AG04450 (cell line): ENCODE measurements at places on chromosomes 1 and 21.

DNA sequence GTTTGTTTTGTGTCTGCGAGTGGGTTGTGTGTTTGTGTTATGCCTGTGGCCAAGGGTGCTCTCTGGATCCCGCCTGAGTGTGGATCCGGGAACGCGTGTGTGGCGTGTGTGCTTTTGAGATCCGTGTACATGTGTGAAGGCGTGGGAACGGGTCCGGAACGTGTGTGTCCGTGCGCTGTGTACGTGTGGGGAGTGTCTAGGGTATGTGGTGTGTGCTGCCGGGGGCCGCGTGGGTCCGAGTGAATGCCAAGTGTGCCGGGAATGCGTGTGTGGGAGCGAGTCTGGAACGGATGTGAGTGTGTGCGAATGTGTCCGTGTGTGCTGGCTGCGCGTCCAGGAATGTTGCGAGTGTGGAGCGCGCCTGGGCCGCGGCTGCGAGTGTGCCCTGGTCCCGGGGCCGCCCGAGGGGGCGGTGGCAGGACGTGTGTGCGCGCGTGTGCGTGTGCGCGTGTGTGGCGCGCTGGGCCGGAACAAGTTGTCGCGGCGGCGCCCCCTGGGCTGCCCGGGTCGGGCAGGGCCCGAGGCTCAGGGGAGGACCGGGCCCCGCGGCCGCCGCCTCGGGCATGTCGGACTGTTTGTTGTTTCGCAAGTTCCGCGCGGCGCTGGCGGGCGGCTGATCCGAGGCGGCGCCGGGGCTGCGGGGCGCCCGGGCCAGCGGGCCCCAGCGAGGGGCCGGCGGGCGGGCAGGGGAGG lies 953 bp downstream of the PTPRU start:
- no peak for DNase-seq

GRCh38 chr1:227887697-227888403 lies 59.9 kb downstream of the WNT9A start:
- DNase-seq = no peak

DNA sequence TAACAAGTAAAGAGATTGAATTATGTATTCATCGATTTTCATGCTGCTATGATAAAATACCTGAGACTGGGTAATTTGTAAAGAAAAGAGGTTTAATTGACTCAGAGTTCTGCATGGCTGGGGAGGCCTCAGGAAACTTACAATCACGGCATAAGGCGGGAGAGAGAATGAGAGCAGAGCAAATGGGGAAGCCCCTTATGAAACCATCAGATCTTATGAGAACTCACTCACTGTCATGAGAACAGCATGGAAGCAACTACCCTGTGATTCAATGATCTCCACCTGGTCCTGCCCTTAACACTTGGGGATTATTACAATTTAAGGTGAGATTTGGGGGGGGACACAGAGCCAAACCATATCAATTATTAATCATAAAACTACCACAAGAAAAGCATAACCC lies 3.3 kb upstream of the GBP3 start:
- no peak for DNase-seq

GRCh38 chr1:199243423-199244061 lies 604.7 kb downstream of the PTPRC start:
- DNase-seq = no peak

DNA sequence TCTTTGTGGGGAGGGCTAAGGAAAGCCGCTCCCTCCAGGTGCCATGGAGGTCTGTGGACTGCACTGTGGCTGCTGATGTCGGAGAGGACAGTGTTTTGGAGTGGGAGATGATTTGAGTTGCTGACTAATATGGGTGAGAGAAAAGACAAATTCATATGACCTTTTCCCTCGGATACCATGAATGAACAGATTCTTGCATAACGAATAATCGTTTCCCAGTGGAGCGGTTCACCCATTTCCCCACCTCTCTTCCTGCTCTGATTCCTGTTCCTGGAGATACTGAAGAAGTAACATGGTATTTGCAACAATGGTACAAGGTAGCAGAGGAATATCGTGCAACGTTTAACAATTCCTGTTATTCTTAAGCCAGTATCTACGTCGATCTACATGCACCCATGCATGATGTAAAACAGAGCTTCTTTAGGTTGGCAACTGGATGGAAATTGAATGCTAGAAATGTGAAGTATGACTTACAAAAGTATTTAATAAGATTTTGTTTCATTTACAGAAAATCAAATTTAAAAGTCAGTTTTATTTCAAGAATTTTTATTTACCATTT lies 227.1 kb downstream of the TOMM20 start:
- DNase-seq = no peak

- no peak for DNase-seq
Observed at GRCh38 chr1:157775101-157775870, 1.6 kb downstream of the FCRL2 start.

- DNase-seq = no peak
Observed at GRCh38 chr1:94538243-94538827, 3.2 kb downstream of the F3 start.

GRCh38 chr1:222995620-222996309 lies 147.3 kb downstream of the TLR5 start:
- no peak for DNase-seq

GRCh38 chr1:95179205-95179986 lies 54.6 kb upstream of the RWDD3 start:
- no peak for DNase-seq

DNA sequence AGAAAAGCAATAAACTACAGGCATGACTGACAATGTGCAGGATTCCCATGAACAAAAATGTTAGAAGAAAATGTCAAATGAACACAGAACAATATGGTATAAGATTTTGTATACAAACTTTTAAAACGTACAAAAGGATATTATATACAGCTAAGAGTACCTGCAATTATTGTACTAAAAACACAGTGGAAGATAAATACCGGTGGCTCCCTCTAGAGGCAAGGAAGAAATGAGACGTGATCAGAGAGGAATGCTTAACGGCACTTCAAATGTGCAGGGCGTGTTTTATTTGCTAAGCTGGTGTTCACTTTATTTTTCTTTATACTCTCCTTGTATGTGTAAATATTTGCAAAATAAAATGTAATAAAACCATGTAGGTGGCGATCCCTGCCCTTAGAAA lies 191.8 kb upstream of the SAMSN1 start:
- DNase-seq = no peak

GRCh38 chr1:116089870-116090269 lies 21.3 kb upstream of the MAB21L3 start:
- DNase-seq = no peak

DNA sequence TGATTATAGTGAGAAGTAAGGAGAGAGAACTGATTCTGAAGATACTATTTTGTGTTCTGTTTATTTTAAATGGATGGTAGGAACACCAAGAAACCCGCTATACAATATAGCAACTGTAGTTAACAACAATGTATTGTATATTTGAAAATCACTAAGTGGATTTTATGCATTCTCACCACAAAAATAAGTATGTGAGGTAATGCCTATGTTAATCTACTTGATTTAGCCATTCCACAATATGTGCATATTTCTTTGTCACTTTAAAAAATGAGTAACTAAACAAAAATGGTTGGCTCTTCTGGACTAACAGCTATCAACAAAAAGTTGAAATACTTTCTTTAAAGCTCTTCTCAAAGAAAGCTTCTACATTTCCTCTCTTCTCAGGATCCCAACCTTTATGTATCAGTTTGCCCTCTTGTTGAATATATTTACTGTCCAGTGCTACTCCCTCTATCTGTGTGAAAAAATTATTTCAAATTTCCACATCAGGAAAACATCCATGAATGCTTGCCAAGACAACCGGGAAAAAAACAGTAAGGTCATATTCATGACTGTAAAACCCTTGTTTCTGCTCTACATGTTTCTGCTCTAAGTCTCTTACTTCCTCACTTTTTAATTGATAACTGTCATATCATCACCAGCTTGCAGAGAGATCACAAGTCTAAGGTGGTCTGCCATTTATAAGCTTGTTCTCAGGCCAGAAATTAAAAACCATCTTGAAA lies 27.0 kb downstream of the CLCA4 start:
- no peak for DNase-seq

DNA sequence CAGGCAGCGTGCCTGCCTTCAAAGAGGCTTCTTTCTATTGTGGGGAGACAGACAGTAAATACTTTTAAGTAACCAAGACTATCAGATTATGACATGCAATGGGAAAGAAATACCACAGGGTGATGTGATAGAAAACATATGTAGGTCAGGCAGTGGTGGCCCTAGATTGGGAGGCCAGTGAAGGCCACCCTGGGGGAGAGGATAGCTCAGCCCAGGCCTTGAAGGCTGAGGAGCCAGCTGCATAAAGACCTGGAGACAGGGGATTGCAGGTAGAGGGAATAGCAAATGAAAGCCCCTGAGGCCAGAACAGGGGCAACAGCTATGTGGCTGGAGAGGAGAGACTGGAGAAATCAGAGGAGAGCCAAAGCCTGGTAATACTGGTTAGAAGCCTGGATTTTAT lies 4.0 kb downstream of the SOX13 start:
- no peak for DNase-seq
